CD8-positive, alpha-beta T cell (primary cell): ENCODE measurements at places on chromosomes 6 and 20.

DNA sequence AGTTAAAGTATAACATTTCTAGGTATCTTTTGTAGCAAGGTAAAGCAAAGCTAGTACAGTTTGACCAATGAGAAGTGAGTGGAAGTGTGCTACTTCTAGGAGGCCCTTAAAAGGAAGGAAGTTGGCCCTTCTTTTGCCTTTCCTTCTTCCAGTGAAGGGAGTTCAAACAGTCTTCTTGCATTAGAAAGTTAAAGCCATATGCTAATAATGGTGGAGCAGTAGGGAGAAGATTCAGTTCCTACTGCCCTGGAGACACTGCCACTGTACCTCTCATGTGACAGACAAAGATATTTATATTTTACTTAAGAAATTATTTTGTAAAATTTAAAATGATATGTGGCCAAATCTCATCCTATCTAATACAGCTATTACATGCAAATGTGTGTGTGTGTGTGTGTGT, 26.0 kb upstream of the RCAN2 start:
- DNase-seq = no peak

DNA sequence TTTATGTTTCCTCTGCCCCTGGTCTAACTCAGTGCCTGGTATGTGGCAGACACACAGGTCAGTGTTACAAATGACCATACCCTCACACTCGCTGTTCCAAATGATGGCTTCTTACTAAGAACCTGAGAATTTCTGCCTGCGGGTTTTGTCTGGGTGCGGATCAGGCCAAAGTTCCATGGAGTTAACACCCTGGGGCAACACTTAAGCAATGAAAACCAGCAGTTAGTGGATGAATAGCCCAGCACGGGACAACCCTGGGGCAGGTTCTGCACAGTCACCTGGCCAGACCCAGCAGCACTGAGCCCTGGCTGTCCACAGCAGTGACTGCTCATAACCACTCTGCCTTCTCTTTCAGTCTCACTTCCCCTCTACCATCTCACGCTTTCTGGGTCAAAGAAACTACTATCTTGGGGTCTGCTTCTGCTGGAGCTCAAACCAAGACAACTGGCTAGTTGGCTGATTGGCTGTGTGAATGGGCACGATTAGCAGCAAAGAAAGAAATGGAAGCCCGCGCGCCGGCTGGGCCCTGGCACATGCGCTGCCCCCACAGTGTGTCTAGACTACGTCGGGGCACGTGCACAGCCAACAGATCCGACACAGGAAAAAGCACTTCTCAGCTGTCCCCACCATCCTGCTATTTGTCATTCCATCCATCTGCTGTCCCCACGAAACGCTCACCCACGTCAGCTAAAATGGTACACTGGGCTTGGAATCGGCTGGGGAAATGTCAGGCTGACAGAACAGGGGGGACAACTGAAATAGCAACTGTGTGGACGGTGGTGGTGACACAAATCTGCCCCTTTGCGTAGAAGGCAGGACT, 36.6 kb downstream of the MGME1 start:
- DNase-seq = no peak

DNA sequence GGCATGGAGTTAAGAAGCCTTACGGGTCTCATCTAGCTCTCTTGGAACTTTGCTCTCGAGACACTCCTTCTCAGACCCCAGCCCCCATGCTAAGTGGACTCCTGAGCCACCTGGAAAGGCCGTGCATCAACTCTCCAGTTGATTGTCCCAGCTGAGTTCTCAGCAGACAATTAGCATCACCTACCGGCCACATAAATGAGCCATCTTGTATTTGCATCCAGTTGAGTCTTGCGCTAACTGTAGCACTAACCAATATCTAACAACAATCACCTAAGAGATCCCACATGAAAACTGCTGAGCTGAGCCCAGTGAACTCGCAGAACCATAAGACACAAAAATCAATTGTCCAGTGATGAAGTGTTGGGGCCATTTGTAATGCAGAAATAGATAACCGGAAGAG, 49.7 kb downstream of the PCNA start:
- no peak for DNase-seq

DNA sequence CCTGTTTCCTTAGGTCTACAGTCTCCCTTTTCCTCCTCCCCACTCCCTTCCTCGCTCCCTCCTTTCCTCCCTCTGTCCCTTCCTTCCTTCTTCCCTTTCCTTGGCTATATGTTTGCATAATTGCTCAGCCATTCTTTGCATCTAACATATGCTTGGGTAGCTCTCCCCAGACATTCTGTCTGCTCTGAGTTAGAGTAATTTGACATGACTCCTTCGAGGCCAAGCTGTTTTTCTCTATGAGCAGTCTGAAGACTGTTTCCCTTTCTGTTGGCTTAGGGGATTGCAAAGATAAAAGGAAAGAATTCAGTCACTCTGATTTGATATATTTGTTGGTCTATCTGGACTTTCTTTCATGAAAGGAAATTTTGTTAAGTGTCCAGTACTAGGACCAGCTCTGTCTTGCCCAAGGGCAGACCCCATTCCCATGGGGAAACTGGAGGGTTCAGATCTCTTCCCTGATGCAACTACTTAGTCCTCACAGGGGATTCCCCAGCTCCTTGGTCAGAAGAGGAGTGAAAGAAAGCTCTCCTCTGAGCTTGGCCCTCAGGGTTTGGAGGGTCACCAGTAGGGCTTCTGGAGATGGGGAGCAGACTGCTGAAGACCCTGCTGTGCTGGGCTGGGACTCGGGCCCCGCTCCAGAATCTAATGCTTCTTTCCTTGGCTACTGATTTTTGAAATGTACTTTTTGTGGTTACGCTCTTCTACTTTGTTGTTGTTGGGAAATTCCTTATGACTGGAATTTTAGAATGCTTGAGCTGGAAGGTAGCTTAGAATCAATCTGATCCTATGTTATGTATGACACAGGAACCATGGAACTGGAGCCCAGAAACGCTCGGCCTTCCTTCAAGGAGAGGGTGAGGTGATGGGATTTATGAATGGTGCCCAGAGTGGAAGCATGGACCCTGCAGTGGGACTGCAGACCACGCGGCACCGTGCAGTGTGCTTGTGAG, 63.7 kb upstream of the SLC22A23 start:
- no peak for DNase-seq

GRCh38 chr6:30730601-30731435, 10.7 kb downstream of the TUBB start:
- peak; percentile 89 for DNase-seq
